Activated CD4-positive, alpha-beta T cell treated with anti-CD3 and anti-CD28 coated beads, Interleukin-2, amount 50 U/mL, for 4 hours (primary cell): ENCODE measurements at places on chromosomes 4 and X.

- no peak for DNase-seq
Observed at GRCh38 chr4:4317496-4318232, 27.6 kb downstream of the ZBTB49 start.

DNA sequence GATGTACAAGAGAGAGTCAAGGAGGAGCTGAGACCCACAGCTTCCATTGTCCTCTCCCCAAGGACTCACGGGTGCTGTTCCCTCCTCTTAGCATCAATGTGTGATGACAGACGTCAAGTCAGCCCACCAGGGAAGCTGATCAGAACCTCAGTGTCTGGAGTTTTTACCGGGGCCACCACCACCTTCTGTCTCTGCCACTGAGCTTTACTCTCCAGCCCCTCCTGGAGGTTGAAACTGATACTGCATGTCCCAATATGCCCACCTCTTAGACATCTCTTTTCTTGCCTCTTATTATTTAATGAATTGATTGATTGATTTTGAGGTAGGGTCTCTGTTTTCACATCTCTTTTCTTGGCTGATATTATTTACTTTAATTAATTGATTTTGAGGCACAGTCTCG, 10.3 kb upstream of the AKAP17A start:
- peak; percentile 69 for DNase-seq

DNA sequence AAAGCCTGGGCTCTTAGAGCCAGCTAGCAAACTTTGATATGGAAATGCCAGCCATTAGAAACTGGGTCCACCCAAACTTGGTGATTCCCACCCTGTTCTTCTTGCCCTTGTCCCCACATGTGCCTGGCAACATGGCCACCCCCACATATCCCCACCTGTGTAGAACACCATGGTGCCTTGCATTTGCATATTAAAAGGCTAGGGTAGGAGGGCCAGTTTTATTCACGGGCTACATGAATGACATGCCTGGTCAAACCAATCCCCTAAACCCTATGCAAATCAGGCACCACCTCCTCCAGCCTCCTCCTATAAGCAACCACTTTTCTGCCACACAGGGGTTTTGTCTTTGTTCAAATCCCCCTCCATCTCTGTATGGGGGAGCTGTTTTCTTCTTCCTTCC, 104.9 kb downstream of the CLNK start:
- no peak for DNase-seq

GRCh38 chr4:121950680-121951520, 960 bp downstream of the TRPC3 start:
- no peak for DNase-seq

DNA sequence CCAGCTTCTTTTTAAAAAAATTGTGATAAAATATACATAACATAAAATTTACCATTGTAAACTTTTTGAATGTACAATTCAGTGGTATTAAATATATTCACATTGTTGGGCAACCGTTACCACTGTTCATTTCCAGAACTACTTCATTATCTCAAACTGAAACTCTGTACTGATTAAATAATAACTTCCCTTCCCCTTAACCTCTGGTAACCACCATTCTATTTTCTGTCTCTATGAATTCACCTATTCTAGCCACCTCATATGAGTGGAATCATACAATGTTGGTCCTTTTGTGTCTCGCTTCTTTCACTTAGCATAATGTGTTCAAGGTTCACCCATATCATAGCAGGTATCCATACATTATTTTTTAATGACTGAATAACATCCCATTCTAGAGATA, 8.3 kb downstream of the GPR50 start:
- DNase-seq, result no peak

- DNase-seq, result no peak
Observed at GRCh38 chr4:186900232-186900900, 176.7 kb upstream of the FAT1 start.

DNA sequence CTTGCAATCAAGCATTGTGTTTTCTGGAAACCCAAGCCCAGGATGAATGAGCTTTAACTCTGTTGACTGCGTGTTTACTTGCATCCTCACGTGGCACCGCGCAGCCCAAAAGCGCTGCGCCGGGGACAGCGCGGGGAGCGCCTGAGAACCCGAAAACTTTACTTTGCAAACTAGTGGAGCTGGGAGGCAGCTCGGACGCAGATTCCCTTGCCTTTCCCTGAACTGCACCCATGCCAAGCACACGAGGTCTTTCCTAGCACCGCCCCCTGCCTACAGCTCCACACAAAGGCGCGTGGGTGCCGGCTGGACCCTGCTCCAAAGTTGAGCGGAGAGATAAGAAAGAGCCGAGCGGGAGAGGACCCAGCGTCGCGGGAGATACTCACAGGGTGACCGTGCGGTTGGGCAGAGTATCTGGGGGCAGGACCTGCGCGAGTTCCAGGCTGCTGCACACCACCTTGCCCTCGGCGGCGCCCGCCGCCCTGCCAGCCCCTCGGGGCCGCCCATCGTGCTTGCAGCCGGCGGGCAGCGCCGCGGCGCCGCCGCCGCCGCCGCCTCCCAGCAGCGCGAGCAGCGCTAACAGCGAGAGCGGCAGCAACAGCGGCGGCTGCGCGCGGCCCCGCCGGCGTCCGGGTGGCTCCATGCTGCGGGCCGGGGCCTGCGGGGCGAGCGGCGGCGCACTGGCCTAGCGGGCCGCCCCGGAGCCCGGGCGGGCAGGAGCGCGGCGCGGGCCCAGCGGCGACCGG, 550 bp downstream of the ADGRA3 start:
- no peak for DNase-seq

- DNase-seq, result no peak
Observed at GRCh38 chr4:78661921-78662521, 110.5 kb downstream of the ANXA3 start.

DNA sequence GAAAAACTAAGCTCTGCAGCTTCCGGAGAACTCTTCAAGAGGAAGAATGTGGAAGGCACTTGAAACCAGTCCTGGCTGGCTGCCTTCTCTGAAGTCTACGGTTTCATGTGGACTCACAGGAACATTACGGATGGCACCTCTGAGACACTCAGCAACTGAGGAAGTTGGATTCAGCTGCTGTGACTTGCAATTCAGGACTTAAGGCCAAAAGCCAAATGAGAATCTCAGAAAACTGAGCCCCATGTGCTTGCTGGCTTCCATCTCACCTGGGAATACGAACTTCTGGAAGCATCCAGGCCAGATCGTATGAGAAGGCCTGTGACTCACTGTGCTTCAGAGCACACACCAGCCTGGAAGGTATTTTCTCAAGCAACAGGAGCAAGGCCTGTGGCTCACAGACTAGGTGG, 107.8 kb upstream of the GPC4 start:
- DNase-seq, result no peak

GRCh38 chr4:110344165-110344564, 131.8 kb upstream of the ENPEP start:
- no peak for DNase-seq

DNA sequence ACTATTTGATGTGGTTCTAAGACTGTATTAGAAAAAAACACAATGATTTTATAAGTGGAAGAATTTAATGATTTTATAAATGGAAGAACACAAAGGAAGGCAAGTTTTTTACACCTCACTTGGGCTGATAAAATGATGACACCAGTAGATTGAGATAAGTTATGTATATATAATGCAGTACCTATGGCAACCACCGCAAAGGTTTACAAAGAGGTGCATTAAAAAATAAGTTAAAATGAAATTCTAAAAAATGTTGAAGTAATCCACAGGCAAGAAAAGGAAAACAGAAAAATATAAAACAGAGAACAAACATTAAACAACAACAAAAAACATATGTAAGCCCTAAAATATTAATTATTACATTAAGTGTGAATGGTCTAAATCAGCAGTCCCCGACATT, 490.9 kb upstream of the AADAT start:
- no peak for DNase-seq

DNA sequence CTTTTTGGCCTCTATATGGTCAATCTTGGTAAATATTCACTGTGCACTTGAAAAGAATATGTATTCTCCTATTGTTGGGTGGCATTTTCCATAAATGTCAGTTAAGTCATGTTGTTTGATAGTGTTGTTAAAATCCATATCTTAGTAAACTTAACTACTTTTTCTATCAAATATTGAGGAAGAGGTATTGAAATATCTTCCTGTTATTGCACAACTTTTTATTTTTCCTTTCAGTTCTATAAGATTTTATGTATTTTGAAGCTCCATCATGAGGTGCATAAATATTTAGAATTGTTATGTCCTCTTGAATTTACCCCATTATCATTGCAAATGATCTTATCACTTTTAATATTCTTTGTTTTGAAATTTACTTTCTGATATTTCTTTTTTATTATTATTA, 3.4 kb downstream of the GK2 start:
- no peak for DNase-seq

DNA sequence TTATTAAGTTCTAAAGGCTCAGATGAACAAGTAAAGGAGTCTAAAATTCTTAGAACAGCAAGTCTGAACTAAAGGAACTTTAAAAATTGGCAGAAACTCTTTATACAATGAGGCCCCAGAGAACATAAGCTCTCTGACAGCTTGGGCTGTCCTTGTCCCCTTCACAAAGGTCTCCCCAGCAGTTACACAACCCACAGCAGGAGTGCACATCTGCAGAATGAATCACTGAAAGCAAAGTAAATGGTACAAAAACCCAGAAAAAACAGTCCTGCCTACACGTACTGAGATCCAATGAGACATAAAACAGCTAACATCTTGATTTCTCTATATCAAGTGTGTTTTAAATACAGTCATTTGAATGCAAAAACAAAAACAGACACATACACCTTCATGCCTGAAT, 18.7 kb downstream of the RBBP7 start:
- DNase-seq, result no peak

GRCh38 chr4:2043396-2044118, 15.6 kb upstream of the NAT8L start:
- no peak for DNase-seq
